ENCODE measurements at places on chromosomes 7 and 10.
A peak's percentile ranks its signal among the peaks of the same experiment; 100 is the strongest.

DNA sequence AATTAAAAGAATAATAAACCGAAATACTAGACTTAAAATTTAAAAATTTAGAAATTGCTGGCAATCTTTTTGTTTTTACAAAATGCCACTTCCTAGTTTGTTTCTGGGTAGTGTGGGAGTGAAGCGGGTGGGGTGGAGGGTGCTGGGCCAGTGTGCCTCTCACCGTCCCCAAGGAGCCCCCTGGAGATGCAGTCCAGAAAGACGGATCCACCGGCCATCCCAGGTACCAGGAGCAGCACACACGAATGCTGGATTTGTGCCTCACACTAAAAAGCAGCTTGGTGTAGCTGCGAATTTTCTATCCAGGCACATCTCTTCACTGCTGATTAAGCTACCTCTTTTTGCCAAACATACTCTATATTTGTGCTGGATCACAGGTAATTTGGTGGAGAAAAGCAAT lies 618.1 kb downstream of the DNAJB6 start:
- no peak for DNase-seq

GRCh38 chr10:113565364-113565763 lies 12.5 kb downstream of the HABP2 start:
- no peak for DNase-seq

DNA sequence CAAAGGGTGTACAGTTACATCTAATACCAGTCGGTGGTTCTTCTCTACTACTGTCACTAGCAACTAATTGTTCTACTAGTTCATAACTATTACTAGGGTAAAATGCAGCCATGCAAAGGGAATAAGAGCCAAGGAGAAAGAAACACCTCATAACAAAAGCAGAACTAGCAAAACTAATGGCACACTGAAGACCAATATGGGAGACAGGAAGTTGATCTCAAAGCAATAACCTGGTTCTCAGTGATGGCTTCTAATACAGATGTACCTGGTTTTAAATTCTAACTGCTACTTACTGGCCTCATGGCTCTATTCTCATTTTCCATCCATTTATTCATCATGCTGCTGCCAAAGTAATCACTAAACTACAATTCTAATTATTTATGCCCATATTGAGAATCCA lies 170.3 kb downstream of the SEMA3E start:
- DNase-seq, result no peak

DNA sequence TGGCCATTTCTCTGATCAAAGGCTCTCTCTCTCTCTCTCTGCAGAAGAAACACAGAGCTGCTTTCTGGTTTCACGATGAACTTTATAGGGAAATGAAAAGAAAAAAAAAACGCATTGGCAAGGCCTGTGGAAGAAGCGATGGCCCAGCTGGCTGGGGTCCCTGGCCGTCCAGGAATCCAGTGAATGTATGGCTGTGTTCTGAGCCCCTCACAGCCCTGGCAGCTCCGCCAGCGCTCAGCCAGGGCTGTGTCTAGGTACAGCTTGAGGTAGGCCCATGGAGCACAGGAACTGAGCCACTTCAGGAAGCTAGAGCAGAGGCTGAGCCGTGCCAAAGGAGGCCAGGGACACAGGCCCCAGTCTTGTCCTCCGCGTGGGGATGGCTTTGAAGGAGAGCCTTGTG lies 13.1 kb upstream of the UCMA start:
- DNase-seq, result no peak

- no peak for DNase-seq
Observed at GRCh38 chr10:70664702-70665195, 7.6 kb upstream of the ADAMTS14 start.

DNA sequence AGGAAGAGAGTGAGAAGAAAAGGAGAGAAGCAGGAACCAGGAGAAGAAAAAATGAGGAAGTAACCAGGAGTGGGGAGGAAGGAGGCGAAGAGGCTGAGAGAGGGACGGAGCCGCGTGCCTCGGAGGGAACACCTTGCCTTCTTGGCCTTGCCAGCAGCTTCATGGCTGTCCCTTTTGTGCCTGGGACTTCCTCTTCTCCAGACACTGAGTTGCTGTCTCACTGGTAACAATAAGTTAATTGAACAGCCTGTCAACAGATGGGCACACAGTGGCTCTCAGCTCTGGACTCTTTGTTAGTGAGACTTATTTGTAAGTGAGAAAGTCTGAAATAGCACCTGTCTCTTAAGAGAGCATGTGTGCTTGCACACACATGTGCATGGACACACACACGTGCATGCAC lies 83.2 kb downstream of the GATA3 start:
- DNase-seq, result no peak

DNA sequence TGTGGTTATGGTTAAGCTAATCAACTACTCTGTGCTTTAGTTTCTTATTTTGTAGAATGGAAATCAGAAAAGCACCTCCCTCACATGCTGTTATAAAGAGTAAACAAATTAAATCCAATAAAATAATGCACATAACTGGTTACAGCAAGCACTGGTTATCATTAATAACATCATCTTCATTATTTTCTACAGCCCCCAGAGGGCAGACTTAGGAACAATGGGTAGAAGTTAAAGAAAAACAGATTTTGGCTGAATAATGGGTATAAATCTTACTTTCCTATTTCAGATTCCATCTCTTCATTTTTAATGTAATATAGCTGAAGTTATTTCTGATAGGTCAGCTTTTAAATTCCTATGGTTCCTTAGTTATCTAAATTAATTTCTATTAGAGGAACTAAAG lies 126.5 kb downstream of the DOCK4 start:
- DNase-seq, result peak; percentile 3

GRCh38 chr10:52053497-52053896 lies 260.6 kb upstream of the DKK1 start:
- no peak for DNase-seq

DNA sequence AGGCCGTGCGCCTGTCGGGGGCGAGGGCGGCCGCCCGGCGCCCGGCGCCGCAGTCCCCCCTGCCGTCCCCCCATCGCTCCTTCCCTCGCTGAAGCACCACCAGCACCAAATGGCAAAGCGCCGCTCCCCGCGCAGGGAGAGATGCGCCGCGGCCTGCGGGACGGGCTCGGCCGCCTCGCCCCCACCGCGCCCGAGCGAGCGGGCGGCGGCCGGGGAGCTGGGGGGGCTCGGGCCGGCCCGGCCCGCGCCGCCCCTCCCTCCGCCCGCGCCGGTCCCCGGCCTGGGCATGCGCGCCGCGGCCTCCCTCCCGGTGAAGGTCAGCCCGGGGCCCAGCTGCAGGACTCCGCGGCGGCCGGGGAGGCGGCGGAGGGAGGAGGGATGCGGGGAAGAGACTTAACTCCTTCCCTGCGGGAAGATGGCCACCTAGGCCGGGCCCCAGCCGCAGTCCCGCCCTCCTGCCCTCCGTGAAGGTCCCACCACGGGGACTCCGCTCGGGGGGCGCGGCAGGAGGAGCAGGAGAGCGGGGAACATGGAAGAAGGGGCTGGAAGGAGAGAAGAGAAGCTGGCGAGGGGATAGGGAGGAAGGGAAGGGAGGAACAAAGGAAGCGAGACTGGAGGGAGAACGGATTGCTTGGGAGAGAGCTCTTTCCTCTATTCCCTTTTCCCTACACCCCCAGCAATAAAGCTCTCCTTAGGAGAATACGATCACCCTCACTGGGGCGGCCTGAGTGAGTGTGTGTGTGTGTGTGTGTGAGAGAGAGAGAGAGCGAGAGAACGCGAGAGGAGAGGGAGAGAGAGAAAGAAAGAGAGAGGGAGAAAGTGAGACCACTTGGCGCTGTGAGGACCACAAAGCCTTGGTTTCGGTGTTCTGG lies 3.4 kb upstream of the SMARCD3 start:
- no peak for DNase-seq

DNA sequence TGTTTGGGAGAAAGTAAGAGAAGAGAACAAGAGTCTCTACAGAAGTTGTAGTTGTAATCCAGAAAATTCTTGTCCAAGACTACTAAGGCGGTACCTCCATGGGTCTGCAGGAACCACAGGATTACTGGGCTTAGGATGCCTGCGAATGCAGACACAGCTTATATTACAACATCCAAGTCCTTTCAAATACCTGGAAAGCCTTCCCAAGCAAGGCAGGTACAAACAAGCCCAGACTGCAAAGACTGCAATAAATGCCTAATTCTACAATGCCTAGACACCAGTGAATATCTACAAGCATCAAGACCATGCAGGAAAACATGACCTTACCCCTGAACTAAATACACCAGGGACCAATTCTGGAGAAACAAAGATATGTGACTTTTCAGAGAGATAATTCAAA lies 178.2 kb downstream of the ARL4A start:
- no peak for DNase-seq

DNA sequence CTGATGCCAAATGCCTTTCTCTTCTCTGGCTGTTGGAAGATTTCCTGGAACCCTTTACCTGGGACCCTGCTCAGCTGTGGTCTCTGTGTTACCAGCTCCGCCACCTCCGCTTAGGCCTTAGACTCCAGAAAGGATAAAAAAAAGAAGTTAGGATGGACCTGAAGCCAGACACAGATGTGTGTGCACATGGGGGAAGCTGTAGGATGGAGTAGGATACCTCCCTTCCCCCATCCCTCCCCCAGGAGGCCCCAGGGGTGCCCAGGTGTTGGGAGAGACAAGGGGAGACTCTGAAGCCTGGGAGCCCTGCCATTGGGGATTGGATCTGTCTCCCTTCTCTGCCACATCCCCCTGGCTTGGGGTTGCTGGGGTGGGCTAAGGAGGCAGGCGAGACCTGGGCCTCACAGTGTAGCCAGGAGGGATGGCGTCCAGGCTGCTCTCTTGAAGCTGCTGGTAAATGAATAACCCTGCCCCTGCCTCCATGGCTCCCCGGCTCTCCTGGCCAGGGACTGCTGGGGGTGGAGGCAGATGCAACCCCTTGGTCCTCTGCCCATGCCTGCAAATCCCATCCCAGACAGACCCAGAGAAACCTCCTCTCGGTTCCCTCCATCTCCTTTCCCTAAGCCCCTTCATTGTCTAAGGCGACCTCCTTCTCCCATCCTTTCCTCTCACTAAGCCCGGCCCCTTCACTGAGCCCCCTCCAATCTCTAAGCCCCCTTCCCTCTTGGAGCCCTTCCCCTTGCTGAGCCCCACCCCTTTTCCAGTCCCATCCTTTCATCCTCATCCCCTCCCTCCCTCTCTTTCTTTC lies 8.0 kb downstream of the CLDN3 start:
- DNase-seq, result no peak

DNA sequence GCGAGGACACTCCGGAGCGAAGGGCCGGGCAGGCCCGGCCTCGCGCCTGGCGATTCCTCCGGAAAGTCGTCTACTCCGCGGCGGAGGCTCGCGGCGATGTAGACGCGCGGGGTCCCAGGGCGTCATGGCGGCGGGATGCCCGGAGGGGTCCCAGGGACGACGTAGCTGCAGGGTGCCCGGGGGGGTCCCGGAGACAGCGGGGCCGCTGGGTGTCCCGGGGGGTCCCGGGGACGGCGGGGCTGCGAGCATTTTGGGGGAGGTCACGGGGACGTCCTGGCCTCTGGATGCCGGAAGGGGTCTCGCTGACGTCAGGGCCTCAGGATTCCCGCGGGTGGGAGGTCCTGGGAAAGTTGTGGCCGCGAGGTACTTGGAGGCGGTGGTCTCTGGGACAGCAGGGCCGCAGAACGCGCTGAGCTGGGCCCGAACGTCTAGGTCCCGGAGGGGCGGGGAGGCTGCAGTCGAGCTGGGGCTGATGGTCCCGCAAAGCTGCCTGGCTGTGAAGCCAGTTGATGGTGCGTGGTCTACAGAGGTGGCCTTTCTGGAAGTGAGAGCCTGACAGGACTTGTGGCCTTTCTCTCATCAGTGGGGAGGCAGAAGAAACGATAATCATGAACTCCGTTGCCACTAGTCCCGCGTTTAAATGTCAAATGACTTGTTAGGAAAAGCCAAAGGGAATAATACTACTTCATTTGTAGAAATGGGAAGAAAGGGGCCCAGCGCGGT lies 637 bp downstream of the HSPA14 start:
- DNase-seq, result peak; percentile 57

DNA sequence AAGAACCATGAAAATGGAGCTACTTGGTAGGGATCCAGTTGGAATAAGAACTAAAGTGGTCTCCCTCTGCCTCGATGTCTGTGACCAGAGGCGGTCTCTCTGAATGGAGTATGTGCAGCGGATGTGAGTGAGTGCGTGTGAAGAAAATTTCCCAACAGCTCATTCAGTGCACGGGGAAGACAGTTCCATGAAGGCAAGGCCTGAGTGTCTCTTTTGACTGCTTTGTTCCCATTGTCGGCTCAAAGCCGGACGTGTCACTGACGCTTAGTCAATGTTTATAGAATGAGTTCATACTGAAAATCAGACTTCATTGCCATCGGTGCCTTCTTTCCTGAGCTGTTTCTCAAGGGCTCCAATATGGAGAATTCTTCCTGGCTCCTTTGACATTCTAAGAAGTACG lies 55.3 kb upstream of the GRB10 start:
- DNase-seq, result no peak

DNA sequence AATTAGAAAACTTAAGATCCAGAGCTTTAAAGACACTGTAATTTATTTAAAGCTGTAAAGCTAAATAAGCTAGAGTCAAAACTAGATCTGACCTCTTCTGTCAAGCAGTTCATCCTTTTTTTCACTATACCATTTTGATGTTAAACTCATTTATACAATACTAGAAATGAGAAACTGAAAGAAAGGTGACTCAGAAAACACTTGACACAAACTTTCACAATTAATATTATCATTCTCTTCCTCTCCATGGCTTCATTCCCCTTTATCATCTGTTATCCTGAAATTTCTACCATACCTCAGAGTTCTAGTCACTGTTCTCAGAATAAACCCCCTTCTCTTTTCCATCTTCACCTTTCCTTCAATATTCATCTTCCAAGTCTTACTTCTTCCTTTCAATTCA lies 1.3 kb downstream of the FIGNL1 start:
- no peak for DNase-seq

DNA sequence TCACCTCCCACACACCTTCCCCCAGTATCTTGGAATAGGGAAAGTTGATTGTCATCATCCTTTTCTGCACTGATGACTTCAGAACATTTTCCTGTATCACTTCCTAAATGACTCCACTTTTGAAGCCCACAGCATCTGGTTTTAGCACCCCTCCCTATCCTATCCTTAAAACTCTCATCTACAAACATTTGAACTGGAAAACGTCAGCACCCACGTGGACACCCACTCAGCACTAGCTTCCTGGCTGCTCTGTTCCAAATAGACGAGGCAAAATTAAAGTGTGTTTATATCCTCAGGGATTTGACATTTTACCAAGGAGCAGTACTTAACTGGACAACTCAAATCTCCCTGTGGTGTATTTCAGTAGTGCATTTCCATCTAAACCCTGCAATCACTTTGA lies 73.9 kb downstream of the REEP3 start:
- DNase-seq, result no peak

DNA sequence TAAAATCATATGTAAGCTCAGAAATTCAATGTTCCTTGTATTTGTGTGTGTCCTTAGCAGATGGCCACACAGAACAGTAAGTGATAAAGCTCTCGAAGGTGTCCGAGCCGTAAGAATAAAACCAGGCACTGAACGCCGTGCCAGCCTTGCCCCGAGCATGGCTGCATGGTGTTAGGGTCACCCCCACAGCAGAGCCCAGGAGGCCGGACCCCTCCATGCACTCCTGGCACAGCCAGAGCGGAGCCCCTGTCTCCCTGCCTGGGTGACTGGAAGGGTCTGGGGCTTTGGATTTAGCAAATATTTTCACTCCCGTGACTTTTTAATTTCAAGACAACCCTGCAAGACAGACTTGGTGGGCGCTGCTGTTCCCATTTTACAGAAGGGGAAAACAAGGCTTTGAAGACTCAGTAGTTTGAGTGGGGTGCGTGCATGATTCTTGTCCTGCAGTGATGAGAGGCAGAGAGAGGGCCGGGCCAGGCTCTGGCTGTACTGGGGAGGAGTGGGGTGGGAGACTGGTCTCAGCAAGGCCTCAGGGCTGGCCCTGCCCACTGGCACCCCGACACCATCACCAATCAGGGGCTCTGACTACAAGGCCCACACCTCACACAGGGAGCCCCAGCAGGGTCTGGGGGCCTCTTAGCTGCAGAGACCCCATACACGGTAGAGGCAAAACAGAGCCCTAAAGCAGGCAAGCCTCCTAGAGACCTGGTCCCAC lies 39.4 kb downstream of the VIPR2 start:
- DNase-seq, result no peak
